ENCODE measurements at places on chromosomes 1 and 21.

DNA sequence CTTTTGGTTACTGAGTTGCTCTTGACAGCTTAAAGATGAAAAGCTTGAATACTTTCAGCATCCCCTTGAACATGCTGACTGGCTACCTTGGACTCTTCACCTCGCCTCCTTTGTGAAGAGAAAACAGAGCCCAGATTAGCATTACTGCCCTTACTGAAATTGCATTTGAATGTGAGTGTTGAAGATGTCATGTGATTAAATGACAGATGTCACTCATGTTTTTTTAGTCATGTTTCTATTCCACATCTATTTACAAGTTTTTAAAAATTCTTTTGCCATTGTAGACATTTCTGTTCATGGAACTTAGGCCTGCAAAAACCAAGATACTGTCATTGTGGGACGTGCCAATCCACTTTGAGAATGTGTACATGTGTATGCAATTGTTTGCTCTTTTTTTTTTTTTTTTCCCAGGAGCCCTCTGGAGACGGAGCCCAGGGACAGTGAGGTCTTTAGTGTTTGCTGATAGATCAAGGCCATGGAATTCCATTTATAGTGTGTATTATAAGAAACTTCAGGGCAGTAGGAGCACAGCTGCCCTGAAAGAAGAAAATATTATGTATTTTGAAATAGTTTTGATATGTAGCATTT, 25.7 kb upstream of the IVNS1ABP start:
- no peak for DNase-seq

- peak; percentile 60 for DNase-seq
These were observed 50.9 kb upstream of the NR5A2 start for GRCh38 chr1:199976496-199977144.

- DNase-seq = no peak
These were observed 27.8 kb upstream of the VAMP3 start for GRCh38 chr1:7743346-7743745.

GRCh38 chr1:59354709-59355337, 57.9 kb downstream of the FGGY start:
- no peak for DNase-seq

DNA sequence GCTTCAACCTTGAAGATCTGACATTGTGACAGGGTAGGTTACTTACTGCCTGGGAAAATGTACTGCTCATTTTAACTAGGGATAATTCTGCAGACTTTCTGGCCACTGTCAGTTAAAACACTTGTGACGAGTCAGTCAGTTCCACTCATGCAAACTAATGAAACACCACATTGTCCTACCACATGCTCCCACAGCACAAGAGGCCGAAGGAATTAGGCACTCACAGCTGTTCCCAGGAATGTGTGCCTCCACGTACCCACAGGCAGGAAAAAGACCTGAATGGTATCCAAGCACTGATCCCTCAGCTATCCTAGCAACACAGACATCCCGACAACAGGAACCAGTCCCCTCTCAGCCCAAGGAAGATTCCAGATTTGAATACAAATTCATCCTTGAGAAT, 12.3 kb downstream of the BCAR3 start:
- no peak for DNase-seq

- peak; percentile 68 for DNase-seq
These were observed 46.5 kb upstream of the COA6 start for GRCh38 chr1:234326497-234327366.

DNA sequence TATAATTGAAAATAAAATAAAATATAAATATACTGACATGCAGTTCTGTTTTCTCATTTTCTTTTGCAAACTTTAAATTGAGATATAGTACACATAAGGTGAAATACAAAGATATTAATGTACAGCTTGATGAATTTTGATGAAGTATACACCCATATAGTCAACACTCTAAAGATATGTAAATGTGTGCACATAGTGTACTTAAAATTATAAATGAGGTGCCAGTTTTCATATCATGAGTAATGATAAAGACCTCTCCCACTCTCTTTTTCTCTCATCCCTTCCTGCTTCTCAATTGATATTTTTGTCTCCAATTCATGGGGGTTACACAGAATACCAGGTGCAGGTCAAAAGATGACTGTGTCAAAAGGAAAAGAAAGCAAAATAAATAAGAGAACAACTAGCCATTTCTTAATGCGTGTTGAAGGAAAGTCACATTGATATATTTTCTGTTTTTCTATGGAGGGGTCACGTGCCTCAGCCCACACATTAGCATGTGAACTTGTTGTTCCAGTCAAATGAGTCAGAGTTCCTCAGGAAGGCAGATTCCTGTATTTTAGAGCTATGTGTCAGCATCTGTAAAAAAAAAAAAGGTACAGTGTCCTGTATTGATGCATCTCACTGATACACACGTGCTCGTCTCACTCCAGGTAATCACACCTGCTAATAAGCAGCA, 64.3 kb upstream of the HOOK1 start:
- peak; percentile 86 for DNase-seq

GRCh38 chr1:37808369-37809319, 636 bp upstream of the YRDC start:
- peak; percentile 70 for DNase-seq

Measured in inflammatory macrophage treated with lipopolysaccharide for 4 hours (primary cell).